ENCODE measurements at places on chromosomes 6 and 20.

GRCh38 chr20:35144694-35145093 is 2.4 kb downstream of the EDEM2 start:
- DNase-seq, result no peak

DNA sequence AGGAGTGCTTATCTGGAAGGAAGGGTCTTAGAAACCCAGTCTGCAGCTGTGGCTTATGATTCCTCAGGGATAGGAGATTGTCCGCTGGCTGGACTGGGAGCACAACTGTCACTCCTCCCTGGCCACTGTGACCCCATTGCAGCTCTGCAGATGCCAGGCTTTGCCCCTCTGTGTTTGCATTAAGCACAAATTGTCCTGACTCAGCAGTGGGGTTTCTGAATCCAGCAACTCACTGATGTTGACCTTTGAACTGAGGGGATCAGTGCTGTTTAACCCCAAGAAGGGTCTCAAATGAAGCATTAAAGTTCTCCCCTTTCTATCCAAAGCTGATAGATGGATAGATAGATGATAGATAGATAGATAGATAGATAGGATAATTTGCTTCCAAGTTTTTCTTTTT is 29.5 kb downstream of the DACT2 start:
- no peak for DNase-seq

DNA sequence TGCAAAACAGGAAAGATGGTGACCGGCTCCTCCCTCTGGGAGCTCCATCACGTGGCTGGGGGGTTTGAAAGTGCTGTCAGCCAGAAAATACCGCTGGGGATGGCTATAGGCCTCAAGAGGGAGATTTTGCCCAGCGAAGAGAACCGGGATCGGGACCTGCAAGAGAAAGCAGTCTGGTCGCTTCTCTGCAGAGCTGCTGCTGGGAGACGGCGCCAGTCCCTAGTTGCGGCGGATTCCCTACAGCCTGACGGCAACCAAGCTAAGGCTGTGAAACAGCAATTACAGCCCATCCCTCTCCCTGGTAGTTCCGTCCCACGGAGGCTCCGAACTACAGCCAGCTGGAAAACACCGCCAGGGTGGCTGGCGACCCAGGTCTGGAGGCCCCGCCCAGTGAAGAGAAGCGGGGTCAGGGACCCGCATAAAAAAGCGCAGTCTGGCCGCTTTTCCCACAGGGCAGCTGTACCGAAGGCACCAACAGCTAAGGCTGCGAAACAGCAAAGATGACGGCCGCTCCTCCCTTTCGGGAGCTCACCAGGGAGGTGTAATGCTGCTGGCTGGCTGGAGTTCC is 238.1 kb upstream of the IRAK1BP1 start:
- DNase-seq, result no peak

DNA sequence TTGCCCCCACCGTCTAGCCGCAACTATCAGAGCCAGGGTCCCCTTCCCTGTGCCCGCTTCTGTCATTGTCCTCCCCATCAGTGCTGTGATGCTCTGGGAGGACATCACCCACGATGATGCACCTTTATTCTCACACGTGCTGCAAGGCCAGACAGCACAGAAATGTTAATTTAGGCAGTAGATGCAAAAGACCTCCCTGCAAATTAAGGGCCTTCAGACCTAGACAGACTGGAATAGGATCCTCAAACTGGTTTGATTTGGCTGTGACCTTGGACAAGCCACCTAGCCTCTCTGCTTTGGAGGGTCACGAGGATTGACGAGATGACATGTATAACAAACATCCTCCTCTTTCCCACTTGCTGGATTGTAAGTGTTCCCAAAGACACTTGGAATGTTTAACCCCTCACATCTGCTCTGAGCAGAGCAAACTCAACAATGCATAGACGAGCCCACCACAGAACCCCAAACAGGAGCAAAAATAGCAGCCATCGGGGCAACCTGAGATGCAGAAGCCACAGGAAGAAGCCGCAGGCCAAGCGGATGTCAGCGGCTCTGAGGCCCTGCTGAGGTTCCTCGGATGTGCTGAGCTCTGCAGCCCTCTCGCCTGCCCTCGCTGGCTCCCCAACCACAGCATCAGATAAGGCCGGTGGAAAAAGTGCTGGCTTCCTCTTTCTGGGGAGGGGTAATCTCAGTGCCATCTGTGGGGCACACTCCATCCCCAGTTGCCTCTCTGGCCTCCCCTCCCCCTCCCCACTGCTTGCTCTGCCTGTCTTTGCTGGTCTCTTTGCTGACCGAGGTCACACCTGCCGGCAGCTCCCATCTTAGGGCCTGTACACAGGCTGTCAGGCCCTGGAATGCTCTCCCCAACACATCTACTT is 35.3 kb downstream of the TOX2 start:
- peak; percentile 87 for DNase-seq

DNA sequence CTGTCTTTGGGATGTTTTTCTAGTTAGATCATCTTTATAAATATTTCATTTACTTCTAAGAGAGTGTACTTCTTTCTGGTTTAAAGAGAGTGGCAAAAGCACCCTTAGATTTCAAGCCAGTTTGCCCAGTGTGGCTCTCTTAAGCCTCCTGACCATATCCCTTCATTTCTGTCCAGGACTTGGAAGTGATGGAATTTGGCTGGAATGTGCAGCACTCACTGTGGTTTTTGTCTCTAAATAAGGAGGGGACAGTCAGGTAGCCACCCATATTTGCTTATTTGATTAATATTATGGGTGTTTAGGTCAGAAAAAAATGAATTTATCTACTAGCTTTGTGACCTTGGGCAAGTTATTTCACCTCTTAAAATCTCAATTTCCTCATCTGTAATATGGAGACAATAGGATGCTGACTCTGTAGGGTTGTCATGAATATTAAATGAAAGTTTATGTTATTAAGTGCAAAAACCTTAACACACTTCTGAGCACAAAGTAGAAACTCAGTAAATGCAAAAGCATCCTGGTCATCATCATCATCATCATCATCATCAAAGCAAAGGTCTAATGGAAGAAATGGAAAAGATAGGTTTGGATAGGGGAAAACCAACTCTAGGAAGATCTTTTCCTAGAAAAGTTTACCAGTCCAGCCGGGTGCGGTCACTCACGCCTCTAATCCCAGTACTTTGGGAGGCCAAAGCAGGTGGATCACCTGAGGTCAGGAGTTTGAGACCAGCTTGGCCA is 3.1 kb downstream of the CRYBG1 start:
- DNase-seq, result no peak

- DNase-seq, result no peak
Measured at GRCh38 chr20:55918471-55918870, 86.8 kb downstream of the CBLN4 start.

GRCh38 chr20:8018958-8019245 is 659 bp downstream of the TMX4 start:
- DNase-seq, result peak; percentile 67

DNA sequence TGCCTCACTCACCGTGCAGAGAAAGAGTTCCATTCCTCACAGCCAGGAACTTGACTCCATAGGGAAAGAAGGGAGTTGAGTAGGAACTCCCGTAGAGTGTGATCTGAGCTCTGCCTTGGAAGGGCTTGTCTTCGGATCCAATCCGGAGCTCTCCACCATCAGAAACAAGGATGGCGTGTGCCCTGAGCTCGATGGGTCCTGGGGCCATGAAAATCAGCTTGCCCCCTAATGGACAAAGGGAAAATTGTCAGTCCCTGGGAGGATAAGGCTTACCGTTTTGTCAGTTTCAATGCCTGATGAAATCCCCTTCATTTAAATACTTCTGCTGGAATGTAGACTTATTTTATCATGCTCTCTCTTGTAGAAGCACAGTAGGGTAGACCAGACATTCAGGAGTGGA is 153.3 kb downstream of the PKHD1 start:
- DNase-seq, result no peak

DNA sequence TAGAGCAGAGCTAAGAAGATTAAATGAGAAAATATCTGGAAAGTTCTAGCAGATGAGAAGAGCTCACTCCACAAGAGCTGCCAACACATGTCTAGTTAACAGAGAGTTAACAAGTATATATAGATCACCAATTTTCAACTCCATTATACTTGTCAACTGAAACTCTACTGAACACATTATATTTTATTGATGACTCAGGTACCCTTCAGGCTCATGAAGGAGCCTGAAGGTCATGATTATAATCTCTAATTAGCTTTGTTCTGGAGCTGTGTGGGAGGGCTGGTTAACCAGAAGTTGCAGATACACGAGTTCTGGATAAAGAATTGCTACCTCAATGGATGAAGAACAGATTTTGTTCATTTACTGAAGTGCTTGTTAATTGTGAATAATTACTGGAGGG is 42.1 kb upstream of the PTPRT start:
- no peak for DNase-seq

DNA sequence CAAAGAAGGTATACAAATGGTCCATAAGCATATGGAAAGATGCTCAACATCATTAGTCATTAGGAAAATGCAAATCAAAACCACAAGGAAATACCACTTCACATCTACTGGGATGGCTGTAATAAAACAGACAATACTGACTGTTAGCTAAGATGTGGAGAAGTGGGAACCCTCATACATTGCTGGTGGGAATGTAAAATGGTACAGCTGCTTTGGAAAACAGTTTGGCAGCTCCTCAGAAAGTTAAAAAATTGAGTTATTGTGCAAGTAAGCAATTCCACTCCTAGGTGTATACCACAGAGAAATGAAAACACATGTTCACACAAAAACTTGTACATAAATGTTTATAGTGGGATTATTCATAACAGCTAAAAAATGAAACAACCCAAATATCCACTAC is 173.0 kb upstream of the JAG1 start:
- no peak for DNase-seq

DNA sequence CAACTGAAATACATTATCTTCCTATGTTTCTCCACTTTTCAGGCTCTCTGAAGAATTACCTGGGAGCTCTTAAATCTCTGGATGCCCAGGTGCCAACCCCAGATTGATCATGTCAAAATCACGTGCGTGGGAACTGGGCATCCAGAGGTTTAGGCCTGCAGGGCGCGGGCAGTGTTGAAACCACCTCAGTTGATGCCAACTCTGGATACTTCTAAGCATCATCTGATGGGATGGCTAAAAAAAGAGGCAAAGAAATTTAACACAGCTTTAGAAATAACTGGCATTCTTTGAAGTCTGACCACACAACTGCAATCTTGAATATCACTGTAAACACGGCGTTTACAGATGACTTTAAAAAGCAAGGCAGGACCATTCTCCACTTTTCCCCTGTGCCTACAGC is 41.9 kb downstream of the PTGIS start:
- no peak for DNase-seq

DNA sequence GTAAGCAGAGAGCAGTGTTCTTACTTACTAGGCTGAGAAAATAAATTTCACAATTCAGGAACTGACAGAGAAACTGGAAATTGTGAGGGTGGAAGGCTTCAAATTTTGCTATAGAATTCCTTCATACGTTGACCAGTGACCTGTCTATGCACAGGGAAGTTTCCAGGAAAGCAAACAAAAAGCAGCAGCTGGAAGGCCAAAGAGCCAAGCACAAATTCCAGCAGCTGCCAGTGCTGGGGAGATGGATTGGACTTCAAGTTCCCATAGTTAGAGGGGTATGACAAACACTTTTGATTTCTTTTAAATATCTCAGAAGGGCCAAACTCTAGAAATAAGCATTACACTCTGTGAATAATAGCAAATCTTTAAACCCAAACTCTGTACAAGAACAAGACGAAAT is 299.1 kb upstream of the KCNQ5 start:
- no peak for DNase-seq

DNA sequence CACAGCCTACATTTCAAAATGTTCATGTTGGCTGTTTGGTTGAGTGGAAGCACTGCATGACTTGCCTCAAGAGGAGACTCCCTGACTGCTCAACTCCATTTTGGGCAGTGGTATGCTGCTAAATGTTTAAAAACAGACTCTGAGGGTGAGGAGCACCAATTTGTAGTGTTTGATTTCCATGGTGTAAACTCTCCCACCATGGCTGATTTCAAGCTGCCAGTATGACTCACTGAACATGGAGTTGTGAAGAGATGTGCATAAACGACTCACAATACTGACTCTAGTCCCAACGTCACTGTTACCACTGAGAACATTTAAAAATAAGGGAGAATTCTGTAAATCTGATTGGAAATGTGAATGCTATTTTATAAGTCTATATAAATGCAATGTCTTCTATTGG is 70.4 kb downstream of the BACH2 start:
- no peak for DNase-seq

GRCh38 chr20:5567644-5568043 is 182.6 kb upstream of the SHLD1 start:
- no peak for DNase-seq

GRCh38 chr6:6980999-6981597 is 126.7 kb upstream of the RREB1 start:
- DNase-seq, result no peak

DNA sequence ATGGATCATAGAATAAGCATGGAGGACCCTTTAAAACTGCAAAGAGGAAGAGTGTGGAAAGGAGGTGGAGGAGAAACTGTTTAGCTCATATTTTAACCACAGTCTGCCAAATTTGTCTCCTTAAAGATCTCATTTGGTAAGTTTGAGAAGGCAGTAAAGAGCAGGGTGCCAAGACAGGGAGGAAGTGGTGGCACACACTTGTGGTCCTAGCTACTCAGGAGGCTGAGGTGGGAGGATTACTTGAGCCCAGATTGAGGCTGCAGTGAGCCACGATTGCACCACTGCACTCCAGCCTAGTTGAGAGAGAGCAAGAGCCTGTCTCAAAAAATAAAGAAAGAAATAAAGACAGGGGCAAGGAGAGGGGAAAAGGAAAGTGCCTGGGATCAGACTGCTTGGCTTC is 16.8 kb upstream of the DCBLD1 start:
- no peak for DNase-seq

DNA sequence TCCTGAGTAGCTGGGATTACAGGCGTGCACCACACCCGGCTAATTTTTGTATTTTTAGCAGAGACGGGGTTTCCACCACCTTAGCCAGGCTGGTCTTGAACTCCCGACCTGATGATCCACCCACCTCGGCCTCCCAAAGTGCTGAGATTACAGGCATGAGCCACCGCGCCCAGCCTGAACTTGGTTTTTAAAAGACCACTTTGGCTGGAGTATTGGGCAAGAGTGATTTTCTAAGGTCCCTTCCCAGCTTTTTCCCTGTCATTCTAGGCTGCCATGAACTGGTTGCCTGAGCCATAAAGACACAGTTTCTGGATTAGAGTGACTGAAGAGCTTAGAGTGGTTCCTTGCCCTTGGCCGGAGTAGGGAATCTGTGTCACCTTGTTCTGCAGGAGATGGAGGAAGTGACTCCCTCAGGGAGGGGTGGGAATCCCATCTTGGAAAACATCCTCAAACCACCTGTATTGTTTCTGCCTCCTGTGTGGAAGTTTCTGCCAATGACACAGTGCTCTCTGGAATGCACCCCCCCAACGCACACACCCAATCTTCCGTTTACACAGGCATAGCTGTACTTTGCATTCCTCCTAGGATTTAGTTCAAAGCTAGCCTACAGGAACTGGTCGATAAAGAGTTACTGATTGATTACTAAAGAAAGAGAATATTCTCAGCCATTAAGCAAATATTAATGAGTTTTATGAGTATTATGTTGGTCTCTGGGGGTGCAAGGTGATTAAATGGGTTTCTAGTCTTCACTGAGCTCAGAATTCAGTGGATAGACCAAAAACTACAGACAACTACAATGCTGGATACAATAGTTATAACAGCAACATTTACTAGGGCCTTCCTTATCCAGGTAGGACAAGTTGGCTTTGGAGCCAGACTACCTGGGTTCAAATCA is 18.2 kb downstream of the BCL2L1 start:
- DNase-seq, result no peak

GRCh38 chr6:130537447-130537846 is 171.6 kb downstream of the TMEM200A start:
- DNase-seq, result no peak

GRCh38 chr6:72559555-72559954 is 62.3 kb upstream of the KCNQ5 start:
- DNase-seq, result no peak

Measured in activated T-helper 2 cell treated with anti-CD3 and anti-CD28 coated beads, Interferon-gamma antibody, Interleukin-2, Interleukin-4, amounts not matched to agents 10 μg/mL and 5 μg/mL and 100 μg/mL, durations not matched to agents 14 hours and 24 hours and 36 hours (primary cell).